ENCODE measurements at places on chromosomes 5 and 9.

GRCh38 chr5:153542536-153542935 is 52.1 kb downstream of the GRIA1 start:
- DNase-seq = no peak

GRCh38 chr5:52807037-52807436 is 19.3 kb downstream of the ITGA1 start:
- no peak for DNase-seq

DNA sequence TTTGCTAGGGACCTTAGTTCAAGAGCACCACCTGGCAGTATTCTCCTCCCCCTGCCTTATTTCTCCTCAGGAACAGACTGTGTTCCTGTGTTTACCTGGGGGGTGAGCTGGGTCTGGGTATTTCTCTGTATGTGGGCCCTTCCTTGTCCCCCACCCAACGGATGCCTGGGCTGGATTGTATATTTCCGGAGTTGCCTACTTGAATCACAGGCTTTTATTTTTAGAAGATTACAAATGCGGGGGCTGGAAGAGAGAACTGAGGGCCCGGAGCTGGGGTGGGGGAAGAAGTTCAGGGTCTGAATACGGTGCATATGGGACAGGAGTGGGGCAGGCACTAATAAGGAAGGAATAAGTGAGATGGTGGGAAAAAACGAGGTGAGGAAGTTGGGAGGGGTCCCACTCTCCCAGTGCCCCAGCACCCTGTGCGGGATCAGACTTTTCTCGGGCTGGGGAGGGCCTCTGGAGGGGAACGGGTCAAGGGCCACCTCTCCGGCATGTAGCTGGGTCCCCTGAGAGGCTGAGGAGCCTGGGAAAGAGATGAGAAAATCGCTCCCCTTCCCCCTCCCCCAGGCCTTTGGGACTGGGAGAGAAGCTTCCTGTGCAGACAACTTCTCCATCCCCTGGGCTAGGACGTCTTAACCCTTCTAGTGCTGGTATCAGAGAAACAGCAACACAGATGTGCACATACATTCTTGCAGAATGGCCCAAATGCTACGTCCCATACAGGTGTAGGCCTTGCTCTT is 42.1 kb downstream of the PCDH1 start:
- DNase-seq = no peak

DNA sequence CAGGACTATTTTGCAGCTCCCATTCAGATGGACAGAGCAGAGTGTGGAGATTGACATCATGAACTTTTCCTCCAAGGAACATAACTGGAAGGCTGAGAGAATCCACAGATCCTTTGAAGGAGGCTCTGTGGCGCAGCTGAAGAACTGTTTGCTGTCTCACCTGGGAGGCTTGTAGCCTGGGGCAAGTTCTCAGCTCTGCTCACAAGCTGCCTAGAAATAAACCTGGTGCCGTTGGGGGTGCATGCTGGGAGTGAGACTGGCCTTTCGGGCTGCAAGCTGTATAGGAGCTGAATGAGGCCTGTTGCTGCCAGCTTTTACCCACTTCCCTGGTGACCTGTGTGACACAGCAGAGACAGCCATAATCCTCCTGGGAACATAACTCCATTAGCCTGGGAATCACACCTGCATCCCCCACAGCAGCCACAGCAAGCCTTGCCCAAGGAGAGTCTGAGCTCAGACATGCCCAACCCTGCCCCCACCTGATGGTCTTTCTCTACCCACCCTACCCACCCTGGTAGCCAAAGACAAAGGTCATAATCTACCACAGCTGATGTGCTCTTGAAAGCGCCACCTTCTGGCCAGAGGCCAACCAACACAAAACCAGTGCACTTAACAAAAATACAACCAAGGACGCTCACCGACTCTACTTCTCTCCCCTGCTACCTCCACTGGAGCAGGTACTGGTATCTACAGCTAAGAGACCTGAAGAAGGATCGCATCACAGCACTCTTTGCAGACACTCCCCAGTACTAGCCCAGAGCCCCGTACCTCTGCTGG is 205.1 kb upstream of the MRPS30 start:
- no peak for DNase-seq
